H9 (cell line): ENCODE measurements at places on chromosomes 4 and X.

DNA sequence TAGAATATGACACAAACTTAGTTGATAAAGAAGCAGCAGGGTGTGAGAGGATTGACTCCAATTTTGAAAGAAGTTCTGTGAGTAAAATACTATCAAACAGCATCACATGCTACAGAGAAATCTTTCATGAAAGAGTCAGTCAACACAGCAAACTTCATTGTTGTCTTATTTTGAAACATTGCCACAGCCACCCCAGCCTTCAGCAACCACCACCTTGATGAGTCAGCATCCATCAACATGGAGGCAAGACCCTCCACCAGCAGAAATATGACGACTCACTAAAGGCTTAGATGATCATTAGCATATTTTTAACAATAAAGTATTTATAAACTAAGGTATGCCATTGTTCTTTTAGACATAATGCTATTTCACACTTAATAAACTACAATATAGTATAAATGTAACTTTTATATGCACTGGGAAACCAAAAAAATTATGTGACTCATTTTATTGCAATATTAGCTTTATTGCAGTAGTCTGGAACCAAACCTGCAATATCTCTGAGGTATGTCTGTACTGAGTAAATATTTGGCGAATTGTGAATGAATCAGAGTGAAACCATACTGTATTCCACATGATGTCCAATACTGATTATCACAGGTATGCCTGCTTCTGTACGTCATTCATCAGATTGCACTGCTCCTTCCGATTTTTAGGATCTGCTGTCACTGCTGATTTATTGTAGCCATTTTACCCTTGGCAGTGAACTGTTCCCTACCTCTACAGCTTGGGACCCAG, 11.6 kb downstream of the FRMPD4 start:
- DNase-seq = no peak

DNA sequence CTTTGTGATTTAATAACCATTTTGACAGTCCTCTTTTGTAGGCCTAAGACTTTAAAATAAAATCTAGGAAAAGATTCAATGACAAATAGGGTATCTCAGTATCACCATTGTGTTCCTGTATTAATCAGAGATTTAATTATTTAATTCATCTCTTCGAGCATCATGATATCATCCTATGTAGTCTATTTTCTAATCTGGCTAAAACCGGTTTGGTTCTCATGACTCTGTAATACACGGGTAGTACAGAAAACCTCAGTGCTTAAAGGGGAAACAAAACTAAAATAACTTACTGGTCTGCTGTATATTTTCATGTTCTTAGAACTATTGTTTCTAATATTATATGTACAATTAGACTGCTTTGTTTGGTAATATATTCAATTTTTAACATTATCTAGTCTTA, 23.7 kb upstream of the FBXW7 start:
- DNase-seq = no peak

DNA sequence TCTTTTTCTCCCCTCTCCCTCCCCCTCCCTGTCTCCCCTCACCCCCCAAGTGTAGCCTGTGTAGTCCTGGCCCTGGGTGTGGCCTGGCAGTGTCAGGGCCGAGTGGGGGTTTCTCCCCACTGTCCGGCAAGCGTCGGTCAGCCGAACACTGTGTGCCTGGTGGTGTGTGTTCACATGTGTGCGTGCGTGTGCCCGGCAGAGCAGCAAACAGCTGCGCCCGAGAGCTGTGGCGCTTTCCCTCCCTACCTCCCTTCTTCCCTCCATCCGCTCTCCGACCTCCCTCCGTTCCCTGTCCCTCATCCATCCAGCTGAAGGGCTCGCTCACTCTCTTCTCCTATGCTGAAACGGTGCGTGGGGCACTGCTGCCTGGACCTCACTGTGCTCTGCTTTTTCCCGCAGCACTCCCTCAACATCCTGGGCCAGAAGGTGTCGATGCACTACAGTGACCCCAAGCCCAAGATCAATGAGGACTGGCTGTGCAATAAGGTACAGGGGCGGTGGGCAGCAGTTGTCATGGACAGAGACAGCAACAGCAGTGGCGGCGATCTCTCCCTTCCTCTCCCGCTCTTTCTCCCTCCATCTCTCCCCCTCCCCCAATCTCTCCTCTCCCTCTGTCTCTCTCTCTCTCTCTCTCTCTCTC, 17.4 kb upstream of the UBA1 start:
- DNase-seq = no peak

- no peak for DNase-seq
These were observed 14.7 kb upstream of the GSX2 start for GRCh38 chr4:54085284-54085683.

- peak; percentile 74 for DNase-seq
These were observed 17.3 kb upstream of the TBC1D14 start for GRCh38 chr4:6892190-6892908.

- DNase-seq = no peak
These were observed 89.7 kb downstream of the PDHA2 start for GRCh38 chr4:95929448-95930064.

DNA sequence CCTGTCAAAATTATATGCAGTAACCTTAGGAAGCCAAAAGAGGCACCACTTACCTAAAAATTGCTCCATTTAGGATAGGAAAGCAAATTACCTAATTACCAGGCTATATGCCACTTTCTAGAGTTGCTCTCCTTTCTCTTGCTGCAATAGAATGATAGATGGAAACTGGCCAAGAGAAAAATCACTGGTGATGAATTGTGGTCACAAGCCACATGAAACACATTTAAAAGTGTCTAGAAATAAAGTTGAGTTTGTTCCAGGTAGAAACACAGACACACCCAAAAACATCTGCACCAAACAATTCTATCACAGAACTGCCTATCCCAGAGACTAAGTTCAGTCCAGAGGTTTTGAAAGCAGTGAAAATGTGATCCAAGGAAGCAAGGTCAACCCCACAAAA, 337.7 kb downstream of the PCDH19 start:
- no peak for DNase-seq

GRCh38 chr4:161828061-161828460, 335.7 kb downstream of the FSTL5 start:
- DNase-seq = no peak

GRCh38 chrX:25028726-25029125, 13.0 kb upstream of the ARX start:
- DNase-seq = no peak

DNA sequence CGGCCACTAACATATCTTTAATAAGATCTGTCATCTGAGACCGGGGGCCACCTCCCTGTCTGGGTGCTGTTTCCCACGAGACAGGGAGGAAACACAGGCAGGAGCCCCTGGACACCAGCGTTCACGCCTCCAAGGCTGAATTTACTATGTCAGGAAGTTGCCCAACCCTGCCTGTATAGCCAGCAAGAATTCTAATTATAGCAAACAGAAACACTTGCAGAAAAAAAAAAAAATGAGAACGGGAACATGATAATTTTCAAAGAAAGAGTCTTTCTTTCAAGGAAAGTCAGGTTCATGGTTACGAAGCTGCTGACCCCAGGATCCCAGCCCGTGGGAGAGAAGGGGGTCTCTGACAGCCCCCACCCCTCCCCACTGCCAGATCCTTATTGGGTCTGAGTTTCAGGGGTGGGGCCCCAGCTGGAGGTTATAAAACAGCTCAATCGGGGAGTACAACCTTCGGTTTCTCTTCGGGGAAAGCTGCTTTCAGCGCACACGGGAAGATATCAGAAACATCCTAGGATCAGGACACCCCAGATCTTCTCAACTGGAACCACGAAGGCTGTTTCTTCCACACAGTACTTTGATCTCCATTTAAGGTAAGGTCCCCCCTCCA, at the start of gene IL3RA:
IL3RA (plus strand) TSS at position 455 of the 613 bp plus-strand sequence. CDS start 4,981 bp downstream, outside the sequence.
- no peak for DNase-seq

- DNase-seq = no peak
These were observed 489.3 kb downstream of the INPP4B start for GRCh38 chr4:142356801-142357200.

GRCh38 chrX:21616386-21616785, 41.7 kb downstream of the KLHL34 start:
- no peak for DNase-seq

GRCh38 chr4:185640811-185641675, 105.7 kb upstream of the PDLIM3 start:
- DNase-seq = no peak

- DNase-seq = peak; percentile 43
These were observed 57.1 kb upstream of the DDX3X start for GRCh38 chrX:41276661-41277506.

- peak; percentile 39 for DNase-seq
These were observed 41.3 kb upstream of the ASMTL start for GRCh38 chrX:1493877-1494510.

DNA sequence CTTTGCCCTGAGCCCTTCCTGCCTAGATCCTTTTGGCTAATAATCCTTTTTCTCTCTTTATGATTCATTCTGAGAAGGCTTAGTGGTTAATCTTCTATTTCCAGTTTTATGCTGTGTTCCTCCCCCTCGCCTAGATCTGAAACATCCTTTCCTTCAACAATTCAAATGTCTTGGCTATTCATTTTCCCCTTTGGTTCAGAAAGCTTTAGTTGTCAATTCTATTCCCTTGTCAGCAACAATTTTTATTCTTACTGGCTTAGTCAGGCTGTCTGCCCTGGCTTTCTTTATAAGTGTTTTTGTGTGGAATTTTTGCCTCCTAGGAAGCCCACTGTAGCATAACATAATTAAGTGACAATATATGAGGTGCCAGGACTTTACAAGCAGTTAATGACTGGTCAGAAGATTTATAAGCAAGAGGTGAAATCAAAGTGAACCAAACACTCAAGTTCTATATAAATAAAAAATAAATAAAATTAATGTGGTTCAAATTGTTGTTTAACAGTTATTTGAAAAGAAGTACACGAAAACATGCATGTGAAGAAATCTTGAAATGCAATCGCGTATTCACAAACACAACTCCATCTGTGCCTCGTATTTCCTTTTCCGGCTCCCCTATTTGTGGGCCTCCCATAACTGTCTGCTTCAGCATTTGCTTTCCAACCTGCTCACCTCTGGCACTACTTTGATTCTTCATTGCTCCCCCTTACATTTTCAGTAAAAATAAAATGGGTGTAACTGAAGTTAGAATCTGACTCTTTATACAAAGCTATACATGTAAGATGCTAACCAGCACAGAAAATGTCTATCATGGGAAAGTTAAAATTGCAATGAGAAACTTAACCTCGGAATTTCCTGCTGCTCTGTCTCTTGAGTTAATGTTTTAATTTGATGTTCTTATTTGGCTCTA, 235.4 kb downstream of the SPRY1 start:
- DNase-seq = no peak

- DNase-seq = peak; percentile 47
These were observed at the start of gene NDNF for GRCh38 chr4:121072224-121073003. Gene NDNF (minus strand): TSS chr4:121072535. CDS start chr4:121045837, 26,698 bp downstream.

GRCh38 chr4:38663090-38663800, 754 bp upstream of the KLF3 start:
- peak; percentile 45 for DNase-seq
